ENCODE measurements at places on chromosomes 6 and 20.

DNA sequence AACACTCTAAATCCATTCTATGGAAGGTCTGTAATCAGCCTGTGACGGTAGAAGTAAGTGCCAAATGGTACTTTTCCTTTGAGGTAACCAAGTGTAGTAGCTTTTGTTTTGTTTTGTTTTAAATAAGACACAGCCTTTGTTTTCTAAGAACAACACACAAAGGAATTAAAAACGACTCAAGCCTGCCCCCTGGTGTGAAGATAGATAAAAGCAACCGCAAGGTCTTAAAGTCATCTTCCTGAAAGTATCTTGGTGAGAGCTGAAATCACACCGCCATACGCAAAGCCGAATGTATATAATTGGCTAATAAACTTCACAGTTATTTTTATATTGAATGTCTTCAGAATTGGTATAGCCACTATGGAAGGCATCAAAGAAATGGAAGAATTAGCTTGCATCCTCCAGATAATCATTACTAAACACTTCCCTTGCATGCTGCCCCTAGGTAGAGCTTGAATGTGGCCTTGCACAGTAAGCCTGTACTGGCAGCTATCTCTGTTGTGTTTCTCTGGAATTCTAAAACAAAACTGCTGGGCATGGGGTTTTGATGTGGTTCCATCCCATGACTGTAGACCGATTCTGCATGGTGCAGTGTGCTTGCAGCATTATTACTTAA is 95.6 kb downstream of the LAMP5 start:
- DNase-seq: peak; percentile 42

DNA sequence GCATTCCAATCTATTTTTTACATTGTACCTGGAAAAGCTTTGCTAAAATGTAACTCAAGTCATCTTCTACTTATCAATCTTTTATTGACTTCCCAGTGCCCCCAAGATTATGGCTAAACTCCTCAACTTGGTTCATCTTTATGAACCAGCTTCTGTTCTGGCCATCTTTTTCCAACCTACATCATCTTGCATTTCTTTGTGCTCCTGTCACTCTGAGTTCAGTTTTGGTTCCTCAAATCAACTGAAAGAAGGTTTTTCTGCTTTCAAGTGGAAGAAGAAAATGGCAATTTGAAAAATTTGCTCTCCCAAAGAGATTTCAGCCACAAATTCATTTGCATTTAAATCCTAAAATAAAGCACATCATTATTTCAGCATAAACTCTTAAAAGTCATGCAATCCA is 41.8 kb downstream of the GPX5 start:
- DNase-seq: no peak

DNA sequence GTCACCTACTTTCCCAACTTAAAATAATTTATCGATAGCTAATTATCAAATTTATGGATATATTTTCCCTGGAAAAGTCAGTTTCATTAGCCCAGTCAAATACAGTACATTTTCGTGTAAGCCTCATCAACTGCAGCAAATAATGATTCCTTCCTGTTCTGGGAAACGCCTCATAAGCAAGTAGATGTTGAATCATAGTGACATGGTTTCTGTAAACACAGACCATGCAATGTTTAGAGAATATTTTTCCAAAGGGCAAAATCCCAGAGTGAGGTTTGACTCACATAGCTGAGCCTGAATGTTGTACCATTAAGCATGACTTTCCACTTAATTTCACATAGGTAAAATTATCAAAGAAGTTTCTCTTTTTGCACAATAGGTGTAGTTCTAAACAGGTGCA is 16.7 kb upstream of the VNN1 start:
- DNase-seq: no peak

- DNase-seq: no peak
Measured at GRCh38 chr20:55667955-55668354, 337.4 kb downstream of the CBLN4 start.

DNA sequence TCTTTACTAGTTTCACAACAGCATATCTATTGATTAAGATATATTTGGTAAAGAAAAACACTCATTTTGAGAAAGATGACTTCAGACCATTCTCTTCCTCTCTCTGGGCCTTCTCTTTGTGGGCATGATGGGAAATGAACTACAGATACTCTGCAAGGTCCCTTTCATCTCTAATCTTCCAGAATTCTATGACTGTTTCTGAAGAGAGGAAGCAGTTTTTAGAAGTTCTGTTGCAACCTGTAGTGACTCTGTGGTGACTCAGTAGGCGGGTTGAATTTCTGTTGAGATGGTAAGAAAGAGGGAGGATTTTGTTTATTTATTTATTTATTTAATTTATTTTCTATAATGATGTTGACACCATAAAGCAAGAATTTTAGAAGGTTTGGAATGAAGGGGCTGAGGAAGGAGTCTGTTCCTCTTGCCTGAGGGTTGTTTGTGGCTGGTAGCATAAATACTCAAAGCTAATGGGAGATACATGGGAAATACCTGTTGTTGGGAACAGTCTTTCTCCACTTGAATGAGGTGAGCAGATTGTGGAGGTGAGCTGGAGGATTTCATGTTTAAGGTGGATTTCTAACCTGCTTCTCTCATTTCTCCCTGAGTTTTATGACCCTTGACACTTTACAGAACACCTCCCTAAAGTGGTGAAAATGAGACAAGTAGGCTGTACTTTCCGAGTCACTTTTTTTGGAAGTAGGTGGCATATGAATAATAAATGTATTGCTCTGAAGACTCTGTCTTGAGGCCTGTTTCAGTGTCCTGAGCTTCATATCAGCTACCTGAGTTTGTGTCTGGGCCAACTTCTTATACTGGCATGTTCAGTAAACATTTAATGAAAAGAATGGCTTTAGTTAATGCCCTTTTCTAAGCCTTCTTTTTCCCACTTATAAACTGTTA is 15.0 kb downstream of the ACSS2 start:
- DNase-seq: no peak

Measured in CD4-positive, alpha-beta T cell treated with Interleukin-21 for 1 hour (primary cell).